GM04504 (cell line): ENCODE measurements at places on chromosomes 3 and 15.

GRCh38 chr15:70526974-70527325 is 236.4 kb downstream of the UACA start:
- no peak for DNase-seq

DNA sequence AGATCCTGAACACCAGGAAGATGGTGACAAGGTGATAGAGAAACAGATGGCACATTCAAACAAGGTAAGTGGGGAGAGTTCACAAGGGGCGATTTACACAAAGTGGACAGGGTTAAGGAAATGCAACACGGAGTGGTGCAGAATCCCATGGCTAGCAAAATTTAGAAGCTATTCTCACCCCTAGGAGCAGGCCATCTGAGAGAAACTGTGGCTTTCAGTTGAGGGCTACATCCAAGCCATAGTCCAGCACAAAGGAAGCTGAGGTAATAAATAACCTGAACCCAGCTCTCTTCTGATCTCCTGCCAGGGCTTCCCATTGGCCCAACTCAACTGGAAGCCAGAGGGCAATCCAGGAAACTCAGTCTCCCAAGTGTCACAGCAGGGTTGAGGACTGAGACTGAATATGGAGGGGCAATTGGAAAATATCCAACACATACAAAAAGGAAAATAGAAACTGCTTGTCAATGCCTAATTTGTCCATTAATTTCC is 1.2 kb upstream of the ZNF445 start:
- DNase-seq = no peak

DNA sequence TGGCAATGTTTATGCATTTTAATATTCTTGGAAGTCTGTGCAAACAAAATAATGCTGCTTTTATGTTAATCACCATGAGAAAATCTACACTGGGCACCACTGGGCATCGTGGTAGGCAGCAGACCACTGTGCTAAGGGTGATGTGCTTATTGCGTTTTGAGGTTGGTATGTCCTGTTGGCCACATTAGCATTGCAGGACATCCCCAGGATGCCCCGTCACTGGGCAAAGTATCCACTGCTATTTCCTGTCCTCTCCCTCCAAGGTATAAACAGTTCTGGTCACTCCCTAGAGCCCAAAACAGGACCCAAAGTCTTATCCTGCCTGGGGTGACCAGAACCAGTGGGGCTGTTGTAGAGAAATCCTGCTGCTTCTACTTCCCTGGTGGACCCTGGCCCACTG is 284.2 kb upstream of the ROPN1 start:
- no peak for DNase-seq

DNA sequence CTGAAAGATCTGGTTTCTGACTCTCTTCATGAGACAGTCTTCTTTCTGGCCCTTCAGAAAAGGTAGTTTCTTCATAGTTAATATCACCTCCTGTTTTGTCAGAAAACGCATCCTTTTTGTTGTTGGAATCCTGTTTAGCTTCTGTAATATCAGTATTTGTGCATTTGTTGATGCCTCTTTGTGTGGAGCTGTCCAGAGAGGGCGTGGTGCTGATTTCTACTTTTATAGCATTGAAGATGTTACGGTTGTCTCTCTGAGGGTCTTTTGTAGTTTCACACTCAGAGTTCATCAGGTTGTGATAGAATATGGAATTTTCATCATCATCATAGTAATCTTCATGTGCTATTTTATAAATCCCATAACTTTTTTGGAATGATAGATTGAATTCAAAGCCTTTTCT is 8.9 kb downstream of the GPR149 start:
- DNase-seq = no peak

- DNase-seq = no peak
Observed at GRCh38 chr15:97623091-97623661, 337.3 kb upstream of the ARRDC4 start.

DNA sequence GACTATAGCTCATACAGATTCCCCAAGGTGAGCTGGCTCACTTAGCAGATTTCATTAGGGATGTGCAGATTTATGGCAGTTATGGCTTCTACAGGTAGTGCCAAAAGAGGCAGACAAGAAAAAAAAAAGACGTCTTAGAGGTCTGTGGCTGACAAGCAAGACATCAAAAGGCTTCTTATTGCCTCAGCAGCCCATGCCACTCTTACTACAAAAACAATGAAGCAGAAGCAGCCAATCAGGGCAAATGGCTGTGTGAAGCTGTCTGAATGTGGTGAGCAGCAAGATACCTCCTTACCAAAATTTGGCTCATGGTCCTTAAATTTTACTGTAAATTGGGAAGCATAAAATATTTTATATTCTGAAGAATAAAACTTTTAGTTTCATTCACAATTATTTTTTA is 557.5 kb upstream of the GOLIM4 start:
- no peak for DNase-seq

- DNase-seq = no peak
Observed at GRCh38 chr15:66014022-66014421, 144.7 kb downstream of the RAB11A start.

GRCh38 chr15:73915082-73915481 is 11.2 kb upstream of the LOXL1 start:
- DNase-seq = no peak

DNA sequence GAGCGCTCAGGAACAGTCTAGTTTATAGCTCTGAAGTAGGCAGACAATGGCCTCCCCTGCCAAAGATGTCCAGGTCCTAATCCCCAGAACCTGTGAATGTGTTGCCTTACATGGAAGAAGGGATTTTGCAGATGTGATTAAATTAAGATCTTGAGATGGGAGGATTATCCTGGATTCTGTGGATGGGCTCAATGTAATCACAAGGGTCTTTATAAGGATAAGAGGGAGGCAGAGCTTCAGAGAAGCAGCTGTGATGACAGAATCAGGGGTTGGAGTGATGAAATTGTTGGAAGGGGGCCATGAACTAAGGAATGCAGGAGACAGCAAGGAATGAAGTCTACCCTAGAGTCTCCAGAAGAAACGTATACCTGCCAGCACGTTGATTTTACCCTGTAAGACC is 14.0 kb upstream of the GK5 start:
- DNase-seq = no peak

DNA sequence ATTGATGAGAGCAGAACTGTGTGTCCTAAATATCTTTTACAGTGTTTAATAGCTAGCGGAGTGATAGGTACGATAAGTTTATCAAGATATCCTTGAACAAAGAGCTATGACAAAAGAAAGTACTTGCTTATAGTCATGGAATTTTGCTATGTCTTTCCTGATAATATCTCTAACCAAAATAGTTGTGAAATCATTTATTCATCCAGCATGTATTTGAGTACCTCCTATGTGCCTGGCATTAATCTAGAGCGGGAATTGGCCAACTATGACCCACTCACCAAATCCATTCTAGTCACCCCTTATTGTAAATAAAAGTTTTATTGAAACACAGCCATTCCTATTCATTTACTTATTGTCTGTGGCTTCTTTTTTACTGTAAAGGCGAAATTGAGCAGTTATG is 46.6 kb downstream of the ZFAND6 start:
- DNase-seq = no peak

DNA sequence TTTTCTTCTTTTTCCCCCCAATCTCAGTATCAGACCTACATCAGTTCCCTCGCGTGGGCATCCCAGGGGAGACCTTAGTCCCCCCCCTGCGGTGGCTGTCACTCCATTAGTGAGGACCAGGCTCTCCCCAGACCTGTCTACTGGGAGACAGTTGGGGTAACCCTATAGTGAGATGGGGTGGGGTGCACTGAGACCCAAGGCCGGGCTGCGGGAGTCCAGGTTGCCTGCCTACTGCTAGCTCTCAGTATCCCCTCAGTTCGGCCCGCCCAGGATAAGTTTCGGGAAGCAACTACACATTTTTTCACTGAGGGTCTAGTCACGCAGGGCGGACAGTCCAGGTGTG is 671 bp upstream of the DCUN1D1 start:
- DNase-seq = no peak

- DNase-seq = no peak
Observed at GRCh38 chr3:132187746-132188145, 129.5 kb upstream of the ACP3 start.

DNA sequence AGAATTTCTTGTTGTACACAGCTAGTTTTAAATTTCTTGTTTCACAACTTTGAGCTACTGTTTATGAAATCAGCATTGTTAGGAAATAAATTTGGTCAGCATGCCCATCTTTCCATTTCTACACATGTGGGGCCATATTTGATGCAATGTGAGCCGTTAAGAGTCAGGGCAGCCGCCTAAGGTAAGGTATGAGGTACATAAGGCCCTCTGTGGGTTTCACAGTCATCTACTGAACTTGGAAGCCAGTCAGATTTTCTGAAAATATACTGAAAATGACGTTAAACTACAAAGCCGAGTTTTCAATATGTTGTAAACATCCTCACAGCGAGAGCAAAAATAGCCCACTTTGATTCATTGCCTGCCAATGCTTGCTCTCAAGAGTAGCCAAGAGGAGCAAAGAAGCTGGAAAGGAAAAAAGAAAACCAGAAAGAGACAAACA is 94.7 kb upstream of the PDZRN3 start:
- DNase-seq = no peak

DNA sequence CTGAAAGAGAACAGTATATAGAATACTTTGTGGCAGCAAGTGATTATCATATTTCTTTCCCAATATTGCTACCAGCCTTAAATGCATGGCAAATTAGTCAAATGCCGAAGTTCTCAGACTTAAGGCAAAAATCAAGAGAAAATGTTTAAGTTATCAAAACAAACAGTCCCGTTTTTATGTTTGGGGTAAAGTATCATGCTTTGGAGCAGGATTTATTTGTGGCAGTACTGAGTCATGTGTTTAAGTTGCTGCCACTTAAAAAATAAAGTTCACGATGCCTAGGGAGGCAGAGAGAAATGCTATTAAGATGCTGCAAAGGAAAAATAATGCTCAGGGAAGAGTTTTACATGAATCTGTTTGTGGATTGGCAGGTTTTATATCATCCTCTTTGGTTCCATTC is 417.4 kb upstream of the MDFIC2 start:
- no peak for DNase-seq

DNA sequence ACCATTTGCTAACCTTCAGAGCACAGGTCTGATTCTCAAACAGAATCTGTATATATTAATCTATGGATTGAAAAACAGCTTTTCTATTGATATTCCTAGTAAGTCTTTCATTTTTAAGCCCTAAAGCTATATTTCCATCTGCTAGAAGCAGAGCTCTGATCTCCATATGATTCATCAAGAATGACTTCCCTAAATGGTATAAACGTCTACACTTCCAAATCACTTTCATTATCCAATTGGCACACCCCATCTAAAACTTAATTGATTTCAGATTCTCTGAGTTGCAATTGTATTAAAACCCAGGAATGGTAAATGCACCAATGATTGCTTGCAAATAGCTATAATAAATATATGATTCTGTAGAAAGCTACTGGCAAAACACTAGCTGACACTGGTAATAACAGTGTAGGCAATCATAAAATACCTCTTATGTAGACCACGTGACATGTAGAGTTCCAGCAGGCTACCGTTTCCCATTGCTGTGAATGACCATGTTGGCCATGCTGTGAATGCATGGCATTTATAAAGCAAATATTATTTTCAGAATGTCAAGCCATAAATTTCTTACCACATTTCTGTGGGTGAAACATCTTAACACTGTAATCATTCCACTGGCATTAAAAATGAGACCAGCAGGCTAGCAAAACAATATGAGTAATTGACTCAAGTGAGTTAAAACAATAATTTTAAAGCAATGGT is 226.0 kb downstream of the ZMAT3 start:
- DNase-seq = no peak

DNA sequence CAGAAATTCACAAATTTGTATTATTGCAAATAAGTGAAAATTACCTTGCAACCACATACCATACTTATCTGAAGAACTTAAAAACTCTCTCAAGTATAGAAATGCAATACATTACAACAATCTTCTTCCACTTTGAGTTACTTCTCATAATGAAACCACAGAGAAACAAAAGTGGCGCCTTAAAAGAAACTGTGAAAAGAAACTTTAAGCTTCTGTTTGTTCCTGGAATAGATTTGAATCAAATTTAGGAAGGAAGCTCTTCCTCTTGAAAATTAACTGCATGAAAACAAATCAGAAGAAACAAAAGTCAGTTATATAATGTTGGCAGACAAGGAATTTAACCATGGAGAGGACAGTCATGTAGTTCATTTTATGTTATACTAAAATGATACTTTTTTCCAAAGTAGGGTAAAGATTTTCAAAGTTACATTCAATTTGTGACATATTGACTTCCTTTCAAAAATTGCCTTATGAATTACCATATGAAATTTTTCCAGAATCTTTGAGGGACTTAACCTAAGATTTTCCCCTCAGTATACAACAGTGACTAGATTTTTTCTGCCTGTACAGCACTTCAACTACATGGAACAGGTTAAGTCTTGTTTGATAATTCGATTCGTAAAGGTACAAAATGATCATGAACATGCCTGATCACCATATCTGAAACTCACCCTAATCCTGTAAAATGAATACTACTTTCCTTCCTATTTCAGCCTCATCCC is 57.6 kb upstream of the TNFSF10 start:
- no peak for DNase-seq

GRCh38 chr3:162538906-162539305 is 1042.3 kb downstream of the OTOL1 start:
- no peak for DNase-seq

GRCh38 chr15:88391006-88391405 is 76.2 kb downstream of the MRPL46 start:
- DNase-seq = no peak

DNA sequence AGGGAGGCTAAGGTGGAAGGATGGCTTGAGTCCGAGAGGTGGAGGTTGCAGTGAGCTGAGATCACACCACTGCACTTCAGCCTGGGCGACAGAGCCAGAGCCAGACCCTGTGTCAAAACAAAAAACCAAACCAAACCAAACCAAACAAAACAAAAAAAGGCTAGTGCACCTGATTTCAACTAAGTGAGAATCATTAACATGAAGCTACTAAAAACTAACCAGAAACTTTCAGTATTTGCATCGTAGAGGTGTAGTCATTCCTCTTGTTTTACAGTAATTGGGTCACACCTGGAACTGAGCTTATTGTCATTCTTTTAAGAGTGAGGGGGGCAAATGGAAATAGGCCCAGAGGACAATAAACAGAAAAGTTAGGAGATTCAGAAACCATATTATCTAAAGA is 58.5 kb downstream of the ST6GAL1 start:
- no peak for DNase-seq

DNA sequence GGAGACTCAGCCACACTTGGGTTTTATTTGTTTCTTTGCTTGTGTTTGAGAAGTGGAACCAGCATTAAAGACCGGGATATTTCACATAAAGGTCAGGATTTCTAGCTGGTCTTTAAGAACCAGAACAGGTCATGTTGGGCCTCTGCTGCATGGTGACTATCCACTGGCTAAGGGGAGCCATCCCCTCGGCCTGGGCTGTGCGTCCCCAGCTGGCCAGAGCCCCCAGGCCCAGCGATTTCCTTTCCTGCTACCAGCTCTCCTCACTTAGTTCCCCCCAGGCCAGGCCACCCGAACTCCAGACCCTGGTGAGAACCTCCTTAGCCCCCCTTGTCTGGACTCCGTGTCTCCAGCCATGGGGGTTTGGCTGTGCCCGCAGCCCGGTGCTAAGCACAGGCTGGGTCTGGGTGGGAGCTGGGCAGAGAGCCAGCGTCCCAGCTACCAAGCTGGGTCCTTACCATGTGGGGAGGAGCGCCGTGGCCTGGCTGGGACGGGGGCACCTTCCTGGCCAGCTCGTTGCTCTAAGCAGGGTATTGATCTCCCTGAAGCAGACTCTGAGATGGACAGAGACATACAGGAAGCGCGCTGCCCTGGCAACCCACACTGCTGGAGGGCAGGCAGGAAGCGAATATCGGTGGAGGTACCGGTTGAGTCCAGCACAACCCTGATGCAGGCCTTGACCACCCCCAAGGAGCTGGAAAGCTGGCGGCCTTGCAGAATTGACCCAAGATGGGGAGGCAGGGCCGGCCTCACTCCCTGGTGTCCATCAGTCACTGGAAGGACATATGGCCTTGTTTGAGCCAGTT is 49.4 kb downstream of the KLF15 start:
- DNase-seq = no peak

GRCh38 chr15:23647001-23647295 is 719 bp downstream of the MAGEL2 start:
- no peak for DNase-seq
